Activated gamma-delta T cell (primary cell): ENCODE measurements at places on chromosomes 11 and 22.
A peak's percentile ranks its signal among the peaks of the same experiment; 100 is the strongest.

GRCh38 chr11:2441171-2441570 lies 3.1 kb downstream of the TRPM5 start:
- no peak for DNase-seq

- DNase-seq, result no peak
Observed at GRCh38 chr11:117814766-117815261, 9.7 kb downstream of the FXYD2 start.

- DNase-seq, result no peak
Observed at GRCh38 chr22:43205261-43205691, 18.3 kb upstream of the TTLL12 start.

GRCh38 chr11:85848006-85848405 lies 7.2 kb upstream of the CCDC83 start:
- no peak for DNase-seq

- DNase-seq, result no peak
Observed at GRCh38 chr11:35620795-35621194, 2.5 kb downstream of the FJX1 start.

GRCh38 chr11:120467627-120468026 lies 43.9 kb upstream of the GRIK4 start:
- DNase-seq, result no peak

DNA sequence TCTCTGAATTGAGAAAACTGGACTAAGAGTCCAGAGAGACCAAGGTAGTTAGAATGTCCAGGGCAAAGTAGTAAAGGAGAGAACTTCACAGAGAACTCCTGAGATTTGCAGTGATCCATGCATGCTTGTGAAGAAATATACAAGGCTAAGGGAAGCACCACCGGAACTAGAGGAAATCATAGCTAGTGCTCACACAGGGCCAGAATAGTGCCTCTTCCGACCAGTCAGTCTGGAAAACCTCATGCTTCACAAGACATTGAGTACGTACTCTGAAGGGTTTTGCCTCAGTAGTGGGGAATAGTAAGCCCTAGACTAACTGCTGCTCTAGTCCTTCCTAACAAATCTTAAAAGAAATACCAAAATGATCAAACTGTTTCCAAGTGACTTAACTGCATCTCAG lies 108.0 kb downstream of the LRRC32 start:
- no peak for DNase-seq

DNA sequence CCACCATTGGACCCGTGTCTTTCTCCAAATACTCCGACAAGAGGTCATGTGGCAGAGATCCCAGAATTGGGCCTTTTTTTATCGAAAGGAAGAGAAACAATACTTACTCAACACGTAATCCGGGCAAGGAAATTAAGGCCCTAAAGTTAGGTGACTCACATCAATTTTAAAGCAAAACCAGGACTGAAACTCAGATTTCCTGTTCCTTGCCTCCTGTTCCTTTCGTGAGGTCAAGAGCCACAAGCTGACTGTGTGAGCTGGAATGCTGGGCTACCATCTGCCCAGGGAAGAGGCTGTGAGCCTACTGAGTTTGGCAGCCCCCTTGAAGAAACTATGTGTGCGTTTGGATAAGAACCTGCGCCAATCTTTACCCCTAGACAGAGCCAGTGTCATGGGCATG lies 27.1 kb upstream of the MRGPRX2 start:
- no peak for DNase-seq

GRCh38 chr11:9265211-9266131 lies at the start of gene DENND5A:
Gene DENND5A (minus strand): TSS chr11:9265350. CDS start chr11:9265069, 281 bp downstream.
- DNase-seq, result peak; percentile 55

DNA sequence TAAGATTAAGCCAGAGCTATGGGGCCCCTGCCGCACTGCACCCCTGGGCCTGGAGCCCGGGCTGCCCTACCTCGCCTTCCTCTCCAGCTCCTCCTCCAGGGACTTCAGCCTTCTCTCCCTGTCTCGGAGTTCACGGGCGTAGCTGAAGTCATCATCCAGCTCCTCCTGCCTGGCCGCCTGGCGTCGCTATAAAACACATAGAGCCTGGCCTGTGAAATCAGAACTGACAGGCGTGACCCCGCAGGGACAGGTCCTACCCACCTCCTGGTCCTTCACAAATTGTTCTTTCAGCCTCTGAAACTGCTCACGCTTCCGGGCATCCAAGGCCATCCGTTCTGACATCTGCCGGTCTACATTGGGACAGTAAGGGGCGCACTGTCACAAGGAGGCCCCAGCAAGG lies 20.8 kb downstream of the TUBGCP6 start:
- no peak for DNase-seq

DNA sequence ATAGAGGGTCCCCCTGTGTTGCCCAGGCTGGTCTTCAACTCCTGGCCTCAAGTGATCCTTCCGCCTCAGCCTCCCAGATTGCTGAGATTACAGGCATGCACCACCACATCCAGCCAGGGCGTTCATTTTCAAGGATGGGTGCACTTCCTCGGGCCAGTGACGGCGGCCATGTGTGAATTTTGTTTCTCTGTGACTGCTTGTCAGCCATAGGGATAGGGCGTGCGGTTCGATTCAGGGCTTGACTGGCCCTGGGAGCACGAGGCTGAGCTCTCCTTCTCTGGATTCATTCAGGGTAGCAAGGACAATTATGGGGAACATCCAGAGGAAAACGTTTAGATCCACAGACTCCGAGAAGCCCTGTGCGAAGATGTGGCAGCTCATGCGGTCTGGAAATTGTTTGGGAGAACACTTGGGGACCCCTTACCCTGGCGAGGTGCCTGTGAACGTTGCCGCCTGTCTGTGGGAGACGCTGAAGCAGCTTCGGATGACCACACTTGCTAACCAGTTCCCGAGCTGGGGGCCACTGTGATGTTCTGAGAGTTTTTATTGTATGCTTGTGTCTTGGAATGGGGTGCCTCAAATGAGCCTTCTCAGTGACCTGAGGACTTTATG lies 2.9 kb downstream of the PTDSS2 start:
- DNase-seq, result no peak

DNA sequence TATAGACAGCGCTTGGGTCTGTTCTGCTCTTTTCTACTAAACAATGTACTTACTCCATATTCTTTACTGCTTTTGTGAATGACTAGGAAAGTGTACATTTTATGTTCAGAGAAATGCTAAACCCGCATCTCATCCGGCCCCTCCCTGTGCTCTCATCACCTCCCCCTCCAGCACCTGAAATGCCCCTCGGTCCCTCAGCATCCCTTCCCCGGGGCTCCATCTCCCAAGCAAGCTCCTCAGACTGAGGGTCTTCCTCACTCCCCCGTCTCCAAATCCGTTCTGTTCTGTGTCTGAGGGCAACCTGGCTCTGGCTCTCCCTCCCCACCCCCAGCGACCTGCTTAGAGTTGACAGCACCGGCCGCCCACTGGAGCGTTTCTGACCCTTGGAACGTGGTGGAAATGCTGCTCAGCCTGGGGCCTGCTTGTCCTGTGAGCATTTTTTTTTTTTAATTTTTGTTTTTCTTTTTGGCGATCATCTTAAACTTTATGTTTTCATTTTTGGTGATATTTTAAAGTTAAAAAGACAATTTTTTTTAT lies 1.4 kb downstream of the SELENOO start:
- DNase-seq, result no peak

DNA sequence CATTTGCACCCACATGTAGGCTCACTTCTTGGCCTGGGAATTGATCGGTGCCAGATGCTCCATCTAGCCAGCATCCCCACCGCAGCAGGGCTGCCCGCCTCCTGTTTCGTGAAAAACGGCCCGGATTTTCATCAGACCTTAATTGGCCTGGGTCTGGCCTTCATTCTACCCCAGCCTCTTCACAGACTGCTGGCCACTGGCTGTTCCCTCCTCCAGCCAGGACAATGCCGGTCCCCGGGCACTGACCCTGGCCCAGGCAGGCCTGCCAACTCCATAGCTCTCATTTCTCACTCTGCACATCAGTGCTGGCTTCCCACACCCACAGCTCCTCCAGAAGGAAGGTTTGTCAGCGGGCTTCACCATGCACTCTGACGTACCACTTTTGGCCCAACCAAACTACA lies 27.9 kb downstream of the TIMP3 start:
- DNase-seq, result no peak

GRCh38 chr11:92667486-92668152 lies 301.8 kb upstream of the MTNR1B start:
- no peak for DNase-seq

- no peak for DNase-seq
Observed at GRCh38 chr11:59678813-59679165, 10.0 kb upstream of the PATL1 start.

DNA sequence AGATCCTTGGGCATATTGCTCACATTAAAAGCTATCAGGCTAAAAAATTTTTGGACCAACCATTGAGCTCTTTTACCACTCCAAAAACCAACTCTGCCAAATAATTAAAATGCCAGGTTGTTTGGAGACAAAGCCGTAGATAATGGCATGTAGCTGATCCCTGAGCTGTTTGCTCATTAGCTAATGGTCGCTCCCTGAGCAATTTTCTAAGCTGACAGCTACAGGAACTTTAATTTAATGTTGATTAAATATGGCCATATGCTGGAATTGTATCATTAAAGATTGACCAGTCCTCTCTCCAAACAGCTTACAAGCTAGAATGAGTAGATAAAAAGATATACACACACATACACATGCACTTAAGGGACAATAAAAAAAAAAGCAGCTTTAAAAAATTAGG lies 216.2 kb upstream of the ARHGAP20 start:
- no peak for DNase-seq

GRCh38 chr11:110513259-110513801 lies 83.6 kb downstream of the FDX1 start:
- no peak for DNase-seq

DNA sequence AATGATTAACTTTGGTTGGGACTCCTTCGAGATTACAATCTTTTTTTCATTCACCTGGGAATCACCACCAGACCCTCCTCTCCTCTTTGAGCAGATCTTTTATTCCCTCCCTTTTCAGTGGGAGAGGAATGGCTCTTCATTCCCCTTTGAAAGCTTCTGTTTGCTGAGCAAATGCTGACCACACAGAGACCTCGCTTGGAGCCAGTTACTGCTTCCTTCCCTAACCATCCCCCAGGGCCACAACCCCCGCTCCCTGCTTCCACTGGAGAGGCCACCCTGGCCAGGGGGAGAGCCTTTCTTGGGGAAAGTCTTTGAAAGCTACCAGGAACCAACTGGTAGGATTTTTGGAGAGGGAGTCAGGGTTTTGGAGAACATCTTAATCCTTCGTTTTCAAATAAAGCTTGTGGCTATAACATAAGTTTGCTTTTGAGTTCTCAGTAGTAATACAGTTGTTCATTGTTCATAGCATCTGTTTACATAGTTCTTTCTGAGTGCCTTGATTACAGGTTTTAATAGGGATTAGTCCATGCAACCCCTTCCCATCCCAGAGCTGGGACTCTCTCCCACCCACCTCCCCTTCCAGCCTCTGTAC lies 138.4 kb downstream of the DBX1 start:
- DNase-seq, result no peak

DNA sequence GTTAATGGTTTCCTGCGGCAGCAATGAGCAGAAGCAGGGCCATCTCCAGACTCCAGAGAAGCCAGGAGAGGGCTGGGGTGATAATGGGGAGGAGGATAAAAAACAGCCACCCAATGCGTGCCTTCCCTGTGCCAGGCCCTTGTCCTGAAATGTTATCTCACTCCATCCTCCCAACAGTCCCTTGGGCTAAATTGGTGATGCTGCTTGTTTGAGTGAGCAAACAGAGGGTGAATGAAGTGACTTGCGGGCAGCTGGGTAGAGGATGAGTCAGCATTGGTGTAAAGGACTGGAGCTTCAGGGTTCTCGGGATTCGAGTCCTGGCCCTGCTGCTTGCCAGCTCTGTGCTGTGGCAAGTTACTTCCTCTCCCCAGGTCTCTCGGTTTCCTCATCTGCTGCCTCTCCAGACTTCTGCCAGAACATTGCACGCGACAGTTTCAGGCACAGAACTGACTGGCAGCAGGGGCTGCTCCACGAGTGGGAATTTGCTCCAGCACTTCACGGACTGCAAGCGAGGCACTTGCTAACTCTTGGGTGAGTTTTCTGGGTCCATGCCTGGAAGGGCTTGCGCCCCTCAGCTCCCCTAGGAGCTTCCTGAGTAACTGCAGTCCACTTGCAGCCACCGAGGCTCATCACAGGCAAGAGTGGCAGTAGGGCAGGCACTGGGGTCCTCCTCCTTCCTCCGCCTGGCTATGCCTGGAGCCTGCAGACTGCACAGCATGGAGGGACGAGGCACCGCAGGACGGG lies at the start of gene P2RY6:
P2RY6 (plus strand) TSS at position 403 of the 744 bp plus-strand sequence. CDS start 24,181 bp downstream, outside the sequence.
- no peak for DNase-seq

DNA sequence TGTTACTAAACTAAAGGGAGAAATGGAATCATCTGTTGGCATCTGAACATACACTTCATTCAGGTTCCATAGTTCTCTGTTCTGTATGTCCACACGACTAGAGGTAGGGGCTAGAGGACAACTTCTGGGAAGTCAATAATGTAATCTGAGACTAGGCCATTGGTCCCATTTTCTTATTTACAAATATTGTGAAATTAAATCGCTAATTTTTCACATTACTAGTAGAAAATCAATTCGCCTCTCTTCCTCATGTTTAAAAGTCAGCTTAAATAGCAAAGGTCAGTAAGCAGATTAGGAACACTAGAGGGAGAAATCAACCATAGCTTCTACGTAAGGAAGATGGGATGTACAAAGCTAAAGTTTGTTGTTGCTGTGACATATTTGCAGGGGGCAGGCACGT lies 59.7 kb downstream of the CADM1 start:
- DNase-seq, result no peak

DNA sequence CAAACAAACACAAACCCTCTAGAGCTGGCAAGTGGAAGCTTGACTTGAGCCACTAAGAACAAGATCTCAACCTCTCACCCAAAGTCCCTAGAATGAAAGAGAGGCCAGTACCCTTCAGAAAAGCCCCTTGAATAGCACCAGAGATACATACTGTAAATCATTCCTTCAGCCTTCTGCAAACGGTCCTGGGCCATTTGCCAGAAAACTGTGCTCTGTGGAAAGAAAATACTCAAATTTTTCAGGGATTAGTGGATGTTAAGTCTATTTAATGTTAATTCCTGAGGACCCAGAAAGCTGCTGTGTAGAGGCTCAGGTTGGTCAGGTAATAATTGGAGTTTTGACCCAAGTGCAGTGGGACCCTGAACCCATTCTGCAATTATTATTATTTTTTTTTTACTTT lies 16.9 kb downstream of the SERPINH1 start:
- DNase-seq, result no peak

DNA sequence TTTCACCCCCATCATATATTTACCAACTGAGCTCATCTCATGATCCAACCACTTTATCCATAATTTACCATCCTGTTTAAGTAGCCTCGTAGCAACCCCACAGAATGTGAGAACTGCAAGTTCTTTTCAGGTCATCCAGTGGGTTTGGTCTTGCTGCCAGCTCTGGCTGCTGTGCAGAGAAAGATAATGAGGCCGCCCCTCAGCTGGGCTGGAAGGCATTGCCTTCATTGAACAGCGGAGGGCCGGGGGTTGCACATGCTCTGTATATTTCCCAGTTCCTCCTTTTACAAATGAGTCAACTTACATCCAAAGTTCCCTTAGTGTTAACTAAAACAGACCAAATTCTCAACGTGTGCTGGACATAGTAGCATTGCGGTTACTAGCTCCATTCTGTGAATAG lies 96.7 kb downstream of the SYN3 start:
- no peak for DNase-seq

GRCh38 chr11:72300268-72300667 lies 56.3 kb upstream of the PHOX2A start:
- no peak for DNase-seq
